Thymus (tissue), 14 donors: ENCODE measurements at places on chromosomes 5 and 9. TPM values are rescaled to one million over a fixed set of nuclear protein-coding genes. Genes with fewer than 3 reads are reported as not detected.

Gene C9orf50
- 0.05 TPM for total RNA-seq

Gene COL23A1
- total RNA-seq: 1.5 TPM

Gene TMC1
- total RNA-seq: 0.28 TPM

Gene HOMER1
- total RNA-seq: 13.5 TPM

Gene IL5
- total RNA-seq: not detected

Gene PTGES
- total RNA-seq: 11.1 TPM

Gene FOXD1
- total RNA-seq: 0.05 TPM

Gene ITGA1
- total RNA-seq: 9.5 TPM

Gene C5orf22
- total RNA-seq: 13.9 TPM

Gene NTRK2
- total RNA-seq: 5.0 TPM

Gene PCDHA9
- not detected for total RNA-seq

Gene PHF24
- total RNA-seq: 0.28 TPM

Gene PLPP7
- 0.52 TPM for total RNA-seq

Gene ANKRD31
- total RNA-seq: 0.61 TPM

Gene PCDHGA10
- total RNA-seq: 0.61 TPM

Gene OR1Q1
- not detected for total RNA-seq

Gene SUSD3
- 43.8 TPM for total RNA-seq

Gene LECT2
- total RNA-seq: not detected

Gene MYOZ3
- total RNA-seq: 0.47 TPM

Gene ZDHHC11
- total RNA-seq: 1.1 TPM

Gene NIPAL4
- total RNA-seq: 0.14 TPM

Gene SPATA31C1
- total RNA-seq: not detected

Gene IFNA4
- not detected for total RNA-seq

Gene RIC1
- 23.9 TPM for total RNA-seq

Gene SURF1
- total RNA-seq: 31.9 TPM
